ENCODE measurements at places on chromosomes 5 and 9.

- DNase-seq: peak; percentile 26
These were observed 88.8 kb downstream of the ANXA2R start for GRCh38 chr5:42951293-42951840.

GRCh38 chr9:138047469-138048040 lies 170.0 kb downstream of the CACNA1B start:
- DNase-seq: no peak

GRCh38 chr5:157801-158200 lies 33.5 kb upstream of the LRRC14B start:
- DNase-seq: no peak

- no peak for DNase-seq
These were observed 4.2 kb upstream of the HAVCR2 start for GRCh38 chr5:157113002-157113401.

GRCh38 chr5:91106842-91107511 lies 276.1 kb downstream of the ARRDC3 start:
- no peak for DNase-seq

GRCh38 chr9:134695144-134695543 lies 53.5 kb downstream of the COL5A1 start:
- no peak for DNase-seq

GRCh38 chr5:66498791-66499207 lies 97.4 kb upstream of the MAST4 start:
- DNase-seq: no peak

DNA sequence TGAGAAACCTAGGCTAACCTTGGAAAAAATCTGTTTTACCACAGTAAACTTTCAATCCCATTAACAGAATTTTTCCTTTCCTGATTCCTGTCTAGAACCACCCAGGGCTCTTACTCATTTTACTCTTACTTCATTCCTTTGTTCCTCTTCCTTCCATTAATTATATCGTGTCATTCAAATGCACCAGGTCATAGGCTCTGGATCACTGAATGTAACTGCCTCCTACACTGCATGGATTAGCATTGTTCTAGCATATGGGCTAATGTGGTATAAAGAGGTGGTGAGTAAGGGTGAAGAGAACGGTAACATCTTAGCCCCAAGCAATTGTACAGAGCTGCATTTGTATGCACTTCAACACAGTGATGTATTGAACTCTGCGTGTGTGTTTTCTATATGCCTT lies 49.5 kb upstream of the SPINK5 start:
- no peak for DNase-seq

All from stimulated activated CD4-positive, alpha-beta T cell treated with anti-CD3 and anti-CD28 coated beads, TNF-alpha, amount 100 ng/mL, for 1 hour (primary cell).